AML-193 (cell line): ENCODE measurements at places on chromosomes 5 and 9.

GRCh38 chr5:111730659-111731382 is 26.2 kb downstream of the NREP start:
- no peak for DNase-seq

GRCh38 chr5:111119856-111120255 is 27.7 kb downstream of the WDR36 start:
- no peak for DNase-seq

DNA sequence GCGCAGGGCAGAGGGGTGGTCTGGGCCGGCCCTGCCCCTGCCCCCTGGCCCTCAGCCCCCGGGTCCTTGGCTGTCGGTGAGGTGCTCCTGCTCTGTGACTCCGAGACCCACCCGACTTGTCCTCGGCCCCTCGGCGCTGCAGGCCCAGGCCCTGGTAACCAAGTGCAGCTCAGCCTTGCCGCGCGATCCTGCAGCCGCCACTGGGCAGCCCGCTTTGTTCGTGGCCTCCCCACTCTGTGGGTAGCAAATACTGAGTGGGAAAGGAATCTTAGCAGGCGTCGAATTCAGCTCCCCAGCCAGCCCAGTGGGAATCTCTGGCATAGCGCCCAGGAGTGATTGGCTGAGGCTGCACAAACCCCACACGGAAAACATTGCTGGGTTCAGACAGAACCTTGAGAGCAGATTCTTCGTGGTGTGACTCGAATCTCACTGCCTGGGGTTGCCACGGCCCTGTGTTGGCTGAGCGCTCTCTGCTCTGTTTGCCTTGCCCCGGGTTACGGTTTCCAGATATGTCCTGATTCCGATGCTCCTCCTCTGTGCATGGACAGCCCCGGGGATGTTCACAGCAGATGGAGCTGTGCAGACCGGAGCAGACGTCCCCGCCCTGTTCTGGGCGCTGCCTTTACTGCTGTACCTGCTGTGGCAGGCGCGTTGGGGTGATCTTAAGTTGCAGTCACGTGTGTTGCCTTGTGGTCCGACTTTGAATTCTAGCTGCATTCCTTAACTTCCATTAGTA is 13.4 kb upstream of the EXOC3 start:
- no peak for DNase-seq

DNA sequence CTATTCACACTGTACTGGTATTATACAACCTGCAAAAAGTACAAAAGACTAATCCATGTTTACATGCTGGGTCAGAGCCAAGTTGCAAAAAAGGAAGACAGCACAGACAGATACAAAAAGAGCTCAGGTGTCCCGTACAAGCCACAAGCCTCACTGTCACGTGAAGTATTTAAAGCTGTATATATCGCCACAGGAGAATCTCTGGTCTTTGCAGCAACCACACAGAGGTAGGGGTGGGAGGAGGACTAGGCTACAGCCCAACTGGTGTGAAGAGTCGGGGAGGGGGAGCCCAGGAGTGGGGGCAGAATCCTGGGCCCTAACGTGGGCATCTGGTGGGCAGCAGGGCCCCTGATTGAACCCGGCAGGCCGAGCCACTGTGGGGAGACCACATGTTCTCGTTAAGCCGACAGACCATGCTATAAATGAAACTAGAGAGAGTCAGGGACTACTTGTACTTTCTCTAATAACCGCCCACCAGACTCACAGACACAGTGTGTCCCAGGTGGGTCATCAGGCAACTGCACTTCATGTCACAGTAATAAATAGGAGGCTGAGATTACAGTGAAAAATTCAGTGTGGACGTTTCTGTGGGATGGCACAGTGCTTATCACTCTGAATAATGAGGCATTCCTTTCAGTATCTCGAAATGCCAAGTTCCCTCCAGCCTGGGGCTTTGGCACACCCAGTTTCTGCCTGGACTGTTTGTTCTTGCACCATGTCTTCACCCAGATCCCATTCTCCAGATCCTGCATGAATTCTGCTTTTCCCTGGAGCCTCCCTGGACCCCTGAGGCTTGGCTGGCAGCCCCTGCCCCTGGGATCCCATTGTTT is 79.3 kb upstream of the SH3PXD2B start:
- DNase-seq, result no peak

DNA sequence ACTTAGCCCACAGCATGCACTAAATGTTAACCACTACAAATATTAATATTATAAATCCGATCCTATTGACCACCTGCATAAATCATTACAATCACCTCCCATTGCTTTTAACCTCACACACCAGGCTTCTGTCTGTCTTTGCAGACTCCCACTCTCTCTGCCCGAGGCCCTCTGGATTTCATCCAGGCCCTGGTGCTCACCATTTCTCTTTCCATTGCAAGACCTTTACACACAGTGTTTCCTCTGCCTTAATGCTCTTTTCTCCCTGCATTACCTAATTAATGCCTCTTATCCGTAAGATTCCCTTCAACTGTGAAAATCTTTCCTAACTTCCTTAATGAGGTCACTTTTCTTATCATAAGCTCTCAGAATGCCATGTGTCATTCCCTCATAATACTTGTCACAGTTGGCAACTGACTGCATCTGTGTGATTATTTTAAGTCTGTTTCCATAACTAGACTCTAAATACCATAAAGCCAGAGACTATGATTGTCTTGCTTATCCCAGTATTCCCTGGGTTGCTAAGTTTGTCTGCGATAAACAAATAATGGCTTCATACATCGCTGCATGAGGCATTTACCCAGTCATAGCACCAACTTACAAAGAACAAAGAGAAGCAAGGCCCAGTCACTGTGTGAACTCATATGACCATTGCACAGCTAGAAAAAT is 155.1 kb downstream of the CCDC192 start:
- DNase-seq, result no peak

- no peak for DNase-seq
These were observed 8.8 kb downstream of the ISOC1 start for GRCh38 chr5:129103397-129103796.

- DNase-seq, result no peak
These were observed 115.9 kb downstream of the TARS1 start for GRCh38 chr5:33556330-33557328.

- DNase-seq, result no peak
These were observed 143.0 kb upstream of the RPS23 start for GRCh38 chr5:82421119-82421518.

- DNase-seq, result no peak
These were observed 723.3 kb upstream of the GRAMD2B start for GRCh38 chr5:125699860-125700259.

GRCh38 chr5:115949096-115949495 is 13.2 kb upstream of the LVRN start:
- no peak for DNase-seq

DNA sequence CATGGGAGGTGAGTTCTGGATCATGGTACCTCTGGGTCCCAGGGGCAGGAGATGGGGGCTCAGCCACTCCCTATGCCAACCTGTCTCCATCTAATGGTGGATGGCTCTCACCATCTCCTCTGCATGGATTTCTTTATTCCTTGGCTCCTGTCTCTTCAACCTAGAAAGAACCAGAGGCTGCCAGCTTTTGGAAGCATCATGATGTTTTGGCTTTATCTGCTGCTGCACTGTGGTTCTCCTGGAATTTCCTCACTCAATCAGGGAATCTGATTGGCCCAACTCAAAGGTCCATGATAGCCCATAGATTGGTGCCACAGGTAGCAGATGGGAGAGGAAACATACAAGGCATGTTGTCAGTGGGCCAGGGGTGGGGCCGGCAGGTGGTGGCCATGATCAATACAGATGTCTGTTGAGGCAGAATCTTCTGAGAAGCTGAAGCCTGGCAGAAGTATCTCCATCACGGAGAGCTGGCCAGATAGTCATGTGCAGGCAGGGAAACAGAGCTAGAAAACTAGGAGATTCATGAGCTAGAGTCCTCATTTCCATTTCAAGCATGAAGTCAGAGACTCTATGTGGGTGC is 158.2 kb downstream of the MACROH2A1 start:
- no peak for DNase-seq

DNA sequence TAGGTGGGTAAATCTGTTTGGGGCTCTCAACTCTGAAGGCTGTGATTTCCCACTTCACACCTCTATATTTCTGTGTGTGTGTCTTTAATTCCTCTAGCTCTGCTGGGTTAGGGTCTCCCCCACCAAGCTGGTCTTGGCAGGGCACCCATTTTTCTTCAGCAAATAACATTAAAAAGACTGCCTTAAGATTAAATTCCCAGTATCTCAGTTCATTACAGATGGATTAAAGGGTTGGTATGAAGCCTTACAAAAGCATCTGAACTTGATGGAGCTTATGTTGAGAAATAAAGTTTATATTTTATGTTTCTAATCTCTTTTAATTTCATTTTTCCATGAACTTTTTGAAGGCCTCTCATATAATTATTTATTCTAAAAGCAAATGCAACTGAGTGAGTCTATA is 11.7 kb downstream of the PCAT7 start:
- no peak for DNase-seq

GRCh38 chr9:133863257-133863592 is 125.1 kb upstream of the SARDH start:
- no peak for DNase-seq

GRCh38 chr9:136972335-136972734 is 5.0 kb upstream of the PTGDS start:
- no peak for DNase-seq

DNA sequence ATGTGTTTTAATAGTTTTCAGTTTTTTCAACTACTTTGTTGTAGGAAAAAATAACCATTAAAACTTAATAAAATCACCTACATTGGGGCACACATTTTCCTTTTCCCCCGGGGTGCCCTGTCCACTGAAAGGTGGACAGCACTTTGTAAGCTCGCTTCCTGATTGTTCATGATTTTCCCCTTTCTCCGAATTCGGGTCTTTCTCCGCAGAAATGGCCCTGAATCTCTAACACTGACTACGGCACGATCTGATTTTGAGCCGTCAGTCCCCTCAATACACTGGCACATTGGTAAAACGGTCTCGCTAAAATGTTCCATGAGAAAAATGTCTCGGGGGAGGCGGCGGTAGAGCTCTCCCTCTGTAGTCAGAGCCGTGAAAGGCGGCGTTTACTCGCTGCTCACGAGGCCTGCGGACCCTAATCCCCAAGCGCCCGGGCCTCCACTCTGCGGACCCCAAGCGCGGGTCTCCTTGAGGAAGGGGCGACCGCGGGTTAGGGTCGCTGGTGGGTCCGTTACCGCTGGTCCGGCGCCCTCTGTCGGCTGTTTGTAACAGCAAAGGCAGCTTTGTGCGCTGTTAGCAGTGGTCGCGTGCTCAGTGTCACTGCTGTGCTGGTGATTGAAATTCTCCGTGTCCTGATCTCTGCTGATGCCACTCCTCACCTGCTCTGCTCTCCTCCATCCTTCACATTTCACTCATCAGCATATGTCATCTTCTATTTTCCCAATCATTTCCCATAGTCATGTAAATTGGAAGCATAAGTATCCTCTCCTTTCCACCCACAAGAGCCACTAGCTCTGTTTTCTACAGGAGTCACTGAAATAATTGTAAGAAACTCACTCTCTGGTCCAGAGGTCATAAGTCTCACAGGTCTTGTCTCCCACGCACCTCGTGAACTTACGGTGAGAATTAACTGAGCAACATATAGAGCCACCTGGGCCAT is 10.8 kb upstream of the IFNA2 start:
- DNase-seq, result peak; percentile 37

DNA sequence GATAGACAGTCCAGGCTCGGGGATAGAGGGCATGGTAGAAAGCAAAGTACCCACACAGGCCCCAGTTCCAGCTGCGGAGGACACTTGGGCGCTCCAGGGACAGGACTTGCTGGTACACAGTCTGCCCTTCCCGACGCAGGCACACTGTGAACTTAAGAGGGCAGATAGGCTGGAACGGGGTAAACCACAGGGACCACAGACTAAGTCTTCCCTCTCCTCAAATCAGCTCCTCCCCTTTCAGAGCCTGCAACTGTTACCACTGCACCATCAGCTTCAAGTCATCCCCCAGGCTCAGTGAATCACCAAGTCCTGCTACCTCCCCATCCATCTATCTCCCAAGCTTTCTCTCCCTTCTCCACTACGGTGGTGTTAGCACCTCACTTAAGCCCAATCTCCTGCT is 7.3 kb downstream of the GBA2 start:
- no peak for DNase-seq

DNA sequence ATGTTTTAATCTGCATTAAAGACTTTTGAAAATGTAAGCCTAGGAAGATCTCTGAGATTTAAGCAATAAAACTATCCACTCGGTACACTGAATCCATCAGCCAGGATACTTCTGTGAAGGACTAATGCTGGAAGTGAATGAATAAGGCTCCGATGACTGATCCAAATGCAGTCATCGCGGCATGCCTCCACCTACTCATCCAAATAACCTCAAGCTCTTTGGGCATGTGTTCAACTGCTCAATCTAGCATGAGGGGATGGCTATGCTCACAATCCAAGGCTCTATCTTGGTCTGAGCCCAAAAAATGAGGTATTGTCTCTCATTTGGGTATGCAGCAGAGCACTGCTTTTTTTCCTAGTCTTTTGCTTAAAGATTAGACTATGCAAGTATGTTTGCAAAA is 19.2 kb downstream of the MARCHF3 start:
- no peak for DNase-seq
